Stimulated activated CD8-positive, alpha-beta memory T cell treated with anti-CD3 and anti-CD28 coated beads, Interleukin-7, amount 100 ng/mL, for 1 hour (primary cell): ENCODE measurements at places on chromosomes 12 and 14.

DNA sequence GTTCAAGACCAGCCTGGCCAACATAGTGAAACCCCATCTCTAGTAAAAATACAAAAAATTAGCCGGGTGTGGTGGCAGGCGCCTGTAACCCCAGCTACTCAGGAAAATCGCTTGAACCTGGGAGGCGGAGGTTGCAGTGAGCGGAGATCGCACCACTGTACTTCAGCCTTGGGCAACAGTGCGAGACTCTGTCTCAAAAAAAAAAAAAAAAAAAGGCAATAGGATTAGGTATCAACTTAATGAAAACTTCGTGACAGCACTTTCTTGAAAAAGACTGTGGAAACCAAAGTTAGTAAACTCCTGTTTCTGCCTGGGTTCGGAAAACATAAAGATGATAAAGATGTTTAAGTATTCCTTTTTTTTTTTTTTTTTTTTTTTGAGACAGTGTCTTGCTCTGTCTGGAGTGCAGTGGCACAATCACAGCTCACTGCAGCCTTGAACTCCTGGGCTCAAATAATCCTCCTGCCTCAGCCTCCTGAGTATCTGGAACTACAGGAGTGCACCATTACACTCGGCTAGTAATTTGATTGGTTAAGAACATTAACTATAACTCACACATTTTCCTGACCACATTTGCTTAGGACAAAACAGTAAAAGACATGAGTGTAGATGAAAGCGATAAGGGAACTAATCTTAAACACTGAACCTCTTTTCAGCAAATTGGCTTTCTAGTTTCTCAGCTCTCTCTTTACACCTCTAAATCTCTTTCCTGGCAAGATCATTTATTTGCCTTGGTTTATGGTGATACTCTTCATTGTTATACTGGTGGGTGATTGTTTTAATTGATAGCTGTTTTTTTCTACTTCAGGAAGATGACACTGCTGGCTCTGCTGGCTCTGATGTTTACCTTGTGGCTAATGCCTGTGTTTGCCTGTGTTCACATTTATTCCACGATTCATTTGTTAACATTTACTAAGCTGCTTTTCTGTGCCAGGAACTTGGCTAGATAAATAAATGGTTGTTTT, 15.8 kb downstream of the HIF1A start:
- no peak for DNase-seq

GRCh38 chr12:41924111-41924510, 220.6 kb downstream of the GXYLT1 start:
- DNase-seq, result no peak

DNA sequence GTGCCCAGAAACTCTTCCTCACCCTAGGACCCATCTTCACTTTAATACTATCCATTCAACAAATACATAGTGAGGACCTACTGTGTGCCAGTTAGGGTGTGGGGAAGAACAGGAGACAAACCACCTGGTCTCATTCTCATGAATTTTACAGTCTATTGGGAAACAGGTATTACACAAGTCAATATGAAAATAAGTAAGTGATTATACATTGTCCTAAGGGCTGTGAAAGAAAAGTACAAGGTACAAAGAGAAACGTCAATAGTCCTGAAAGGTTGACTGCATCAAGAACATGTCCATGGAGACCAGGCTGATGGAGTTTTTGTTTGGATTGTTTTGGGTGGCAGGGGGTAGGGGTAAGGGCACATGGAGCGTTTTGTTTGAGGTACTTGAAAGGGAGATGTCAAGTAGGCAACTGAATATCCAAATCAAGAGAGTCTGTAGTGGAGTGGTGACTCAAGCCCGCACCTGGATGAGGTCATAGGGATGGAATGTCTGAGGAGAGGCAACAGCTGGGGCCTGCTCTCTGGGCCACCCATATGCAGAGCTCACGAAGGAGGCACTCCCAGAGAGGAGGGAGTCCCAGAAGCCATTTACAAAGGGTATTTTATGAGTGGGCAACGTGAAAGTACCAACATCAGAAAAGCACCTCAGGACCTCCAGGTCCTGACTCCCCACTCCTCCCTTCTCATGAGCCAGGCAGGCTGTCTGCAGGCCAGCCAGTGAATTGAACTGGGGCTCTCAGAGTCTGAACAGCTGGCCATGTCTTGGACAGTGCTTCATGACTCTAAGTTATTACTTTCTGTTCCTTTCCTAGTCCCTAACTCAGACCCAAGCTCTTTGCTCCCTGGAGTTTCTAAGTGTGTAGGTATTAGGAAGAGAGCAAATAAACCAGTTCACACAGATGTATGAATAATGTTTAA, 272.0 kb downstream of the ZFP36L1 start:
- no peak for DNase-seq

DNA sequence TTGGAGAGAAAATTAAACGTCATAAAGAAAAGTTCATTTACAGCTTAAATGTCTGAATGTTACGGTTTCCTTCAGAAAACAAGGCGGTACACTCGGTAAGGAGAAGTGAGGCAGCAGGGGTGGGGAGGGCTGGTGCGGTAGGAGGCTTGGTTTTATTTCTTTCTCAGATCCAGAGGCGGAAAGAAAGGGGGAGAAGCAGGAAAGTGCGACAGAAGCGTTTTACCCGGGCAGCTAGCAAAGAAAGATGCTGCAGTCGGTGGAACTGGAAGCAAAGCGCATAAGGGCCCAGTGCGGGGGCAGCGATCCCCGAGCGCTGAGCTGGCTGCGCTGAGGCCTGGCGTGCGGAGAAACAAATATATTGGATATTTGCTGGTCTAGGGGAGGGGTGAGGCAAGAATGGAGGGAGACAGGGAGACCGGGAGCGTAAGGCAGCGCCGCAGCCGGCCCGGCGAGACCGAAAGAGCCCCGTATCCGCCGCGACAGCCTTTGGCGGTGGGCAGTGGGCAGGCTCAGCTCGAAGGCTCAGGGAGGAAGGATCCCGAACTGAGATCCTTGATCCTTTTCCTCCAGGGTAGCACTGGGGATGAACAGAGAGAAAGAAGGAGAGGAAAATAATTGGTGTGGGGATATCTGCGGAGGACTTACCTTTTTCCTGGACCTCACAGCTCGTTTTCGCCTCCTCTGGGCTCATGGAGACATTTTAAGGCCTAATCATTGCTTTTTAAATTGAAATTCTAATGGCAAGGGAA, 6.4 kb upstream of the HOXC11 start:
- no peak for DNase-seq

GRCh38 chr12:107553211-107553765, 132.3 kb upstream of the PWP1 start:
- DNase-seq, result no peak

DNA sequence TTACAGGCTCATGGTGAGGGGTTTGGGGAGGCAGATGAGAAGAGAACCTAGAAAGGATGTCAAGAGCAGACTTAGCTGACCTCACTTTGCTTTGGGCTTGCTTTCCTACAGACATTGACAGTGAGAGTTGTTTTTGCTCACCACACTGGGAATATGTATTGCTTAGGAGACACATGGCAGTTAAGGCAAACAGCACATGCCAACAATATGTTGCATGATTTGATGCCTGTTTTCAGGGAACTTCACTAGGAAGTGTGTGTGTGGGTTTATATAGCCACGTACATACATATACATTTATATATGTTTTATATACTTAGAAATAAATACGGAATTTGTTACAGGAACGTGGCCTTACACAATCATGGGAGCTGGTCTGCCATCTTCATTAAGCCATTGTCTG, 346.1 kb downstream of the RGS6 start:
- DNase-seq, result no peak

- DNase-seq, result no peak
Observed at GRCh38 chr14:24062216-24062980, 9.0 kb upstream of the CPNE6 start.

- DNase-seq, result no peak
Observed at GRCh38 chr12:53232646-53233461, 845 bp upstream of the RARG start.

GRCh38 chr12:27331927-27332324, 710 bp upstream of the BMAL2 start:
- no peak for DNase-seq

DNA sequence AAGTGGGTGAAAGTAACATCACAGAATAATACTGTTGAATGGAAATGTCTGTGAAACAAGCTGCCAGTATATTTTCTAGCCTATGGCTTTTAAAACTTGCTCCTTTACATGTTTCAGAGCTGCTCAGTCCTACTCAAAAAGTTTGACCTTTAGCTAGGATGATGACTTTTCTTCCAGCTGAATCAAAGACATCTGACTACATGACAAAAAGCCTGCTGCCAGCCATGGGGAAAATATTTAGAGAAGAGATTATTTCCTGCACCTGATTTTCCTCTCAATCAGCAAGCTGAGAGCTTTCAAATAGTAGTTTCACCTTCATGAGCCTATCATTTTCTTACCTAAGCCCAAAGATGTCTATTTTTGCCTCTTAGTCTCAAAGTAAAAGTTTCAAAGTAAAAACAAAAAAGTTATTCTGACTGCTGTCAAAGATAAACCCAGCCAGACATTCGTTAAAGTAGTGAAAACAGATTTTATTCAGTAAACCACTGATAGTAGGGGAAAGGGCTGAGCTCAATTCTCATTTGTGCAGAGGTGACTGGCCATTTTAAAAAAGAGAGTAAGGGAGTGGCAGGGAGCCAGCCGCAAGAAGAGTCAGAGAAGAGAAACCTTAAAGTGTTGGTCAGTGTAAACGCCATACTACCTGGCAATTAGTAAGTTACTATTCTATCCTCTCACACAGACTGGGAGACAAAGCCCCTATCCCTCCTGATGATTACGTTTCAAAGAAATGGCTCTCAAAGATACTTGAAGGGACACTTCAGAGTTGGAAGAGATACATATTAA, 2.2 kb downstream of the ATP6V1D start:
- DNase-seq, result no peak

GRCh38 chr12:81610955-81611889, 147.9 kb downstream of the PPFIA2 start:
- DNase-seq, result no peak

DNA sequence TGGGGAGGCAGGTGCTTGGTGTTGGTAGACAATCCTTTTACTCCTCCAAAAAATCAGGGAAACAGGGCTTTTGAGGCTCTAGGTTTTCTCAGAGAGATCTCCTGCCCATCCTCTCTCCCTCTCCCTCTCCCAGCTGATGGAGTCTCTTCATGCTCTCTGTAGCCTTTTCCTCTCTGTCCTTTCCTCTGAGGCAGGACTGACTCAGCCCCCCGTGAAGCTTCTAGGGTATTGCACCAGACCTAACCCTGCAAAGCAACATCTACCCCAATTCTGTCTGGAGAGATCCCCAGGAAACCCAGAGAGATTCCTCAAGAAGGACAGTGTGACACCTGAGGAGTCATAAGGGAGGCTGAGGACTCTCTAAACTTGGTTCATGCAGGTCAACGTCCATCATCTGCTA, 66.4 kb downstream of the CRACR2A start:
- DNase-seq, result no peak

DNA sequence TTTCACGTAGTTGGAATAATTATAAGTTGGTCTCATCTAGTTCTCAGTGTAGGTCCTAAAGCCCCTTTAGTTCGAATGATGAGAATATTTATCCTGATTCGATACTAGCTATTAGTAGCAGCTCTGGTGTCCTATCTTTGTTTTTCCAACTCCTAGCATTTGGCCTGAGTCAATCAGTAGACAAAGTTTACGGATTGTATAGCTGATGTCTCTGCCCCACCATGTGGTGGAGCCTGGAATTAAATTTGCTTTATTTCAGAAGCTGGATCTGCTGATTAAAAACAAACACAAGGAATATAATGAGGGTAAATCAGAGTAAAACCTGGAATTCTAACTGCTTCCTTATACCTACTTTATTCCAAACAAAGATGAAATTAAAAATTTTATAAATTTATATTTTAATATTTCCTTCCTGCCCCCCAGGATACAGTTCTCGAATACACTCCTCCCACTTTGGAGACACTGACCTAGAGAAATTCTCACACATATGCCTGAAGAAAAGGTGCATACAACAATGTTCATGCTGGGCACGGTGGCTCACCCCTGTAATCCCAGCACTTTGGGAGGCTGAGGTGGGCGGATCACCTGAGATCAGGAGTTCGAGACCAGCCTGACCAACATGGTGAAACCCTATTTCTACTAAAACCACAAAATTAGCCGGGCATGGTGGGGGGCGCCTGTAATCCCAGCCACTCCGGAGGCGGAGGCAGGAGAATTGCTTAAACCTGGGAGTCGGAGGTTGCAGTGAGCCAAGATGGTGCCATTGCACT, 7.6 kb upstream of the BRMS1L start:
- no peak for DNase-seq

DNA sequence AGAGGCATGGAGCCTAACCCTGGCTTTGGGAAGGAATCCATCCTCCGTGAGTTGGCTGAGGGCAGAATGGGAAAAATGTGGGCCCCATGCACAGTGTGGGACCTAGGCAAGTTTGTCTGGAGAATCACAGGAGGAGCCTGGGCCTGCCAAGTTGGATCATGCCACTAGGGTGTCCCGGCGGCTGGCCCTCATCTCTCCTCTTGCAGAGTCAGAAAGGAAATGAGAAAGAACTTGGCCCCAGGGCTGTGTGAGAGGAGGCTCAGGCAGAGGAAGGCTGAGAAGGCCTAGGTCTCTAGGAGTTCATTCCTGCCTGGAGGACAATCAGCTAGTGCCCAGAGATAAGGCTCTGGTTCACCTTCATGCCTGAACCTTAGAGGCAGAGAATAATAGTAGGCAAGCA, 2.5 kb upstream of the ESRRB start:
- DNase-seq, result no peak

GRCh38 chr12:6646276-6647082, 753 bp downstream of the ACRBP start:
- DNase-seq, result no peak

DNA sequence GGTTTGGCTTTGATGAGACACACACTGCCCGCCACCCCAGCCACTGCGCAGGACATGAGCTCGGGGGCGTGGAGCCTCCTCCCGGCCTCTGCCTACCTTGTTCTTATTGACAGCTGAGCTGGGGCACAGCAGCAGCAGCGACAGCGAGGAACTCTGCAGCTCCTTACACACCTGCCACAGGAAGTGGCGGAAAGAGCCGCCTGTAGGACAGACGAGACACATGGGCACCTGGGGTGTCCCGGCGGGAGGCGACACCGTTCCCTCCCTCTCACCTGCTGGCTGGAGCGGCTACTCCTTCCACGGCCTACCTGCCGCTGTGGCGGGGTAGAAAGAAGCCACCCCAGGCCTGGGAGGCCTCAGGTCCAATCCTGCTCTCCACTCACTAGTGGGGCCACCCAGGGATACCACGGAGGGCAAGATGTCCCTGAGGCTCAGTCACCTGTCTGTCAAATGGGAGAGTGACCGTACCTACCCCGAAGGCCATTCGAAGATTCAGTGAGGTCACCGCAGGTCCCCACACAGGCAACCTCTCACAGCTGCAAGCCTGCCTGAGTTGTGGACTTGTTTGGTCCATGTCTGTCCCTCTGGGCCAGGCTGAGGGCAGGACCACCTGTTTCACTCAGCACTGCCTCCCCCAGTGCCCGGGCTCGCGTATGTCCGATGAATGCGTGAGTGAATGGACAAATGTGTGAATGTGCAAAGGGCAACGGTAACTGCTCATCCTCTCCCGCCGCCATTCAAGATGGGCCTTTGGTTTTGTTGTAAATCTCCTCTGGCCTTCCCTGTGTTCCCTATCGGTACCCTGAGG, 42.6 kb downstream of the TRAFD1 start:
- no peak for DNase-seq
